BJ (cell line): ENCODE measurements at places on chromosomes 4 and X. TPM values are rescaled to one million over a fixed set of nuclear protein-coding genes. Genes with fewer than 3 reads are reported as not detected.

DNA sequence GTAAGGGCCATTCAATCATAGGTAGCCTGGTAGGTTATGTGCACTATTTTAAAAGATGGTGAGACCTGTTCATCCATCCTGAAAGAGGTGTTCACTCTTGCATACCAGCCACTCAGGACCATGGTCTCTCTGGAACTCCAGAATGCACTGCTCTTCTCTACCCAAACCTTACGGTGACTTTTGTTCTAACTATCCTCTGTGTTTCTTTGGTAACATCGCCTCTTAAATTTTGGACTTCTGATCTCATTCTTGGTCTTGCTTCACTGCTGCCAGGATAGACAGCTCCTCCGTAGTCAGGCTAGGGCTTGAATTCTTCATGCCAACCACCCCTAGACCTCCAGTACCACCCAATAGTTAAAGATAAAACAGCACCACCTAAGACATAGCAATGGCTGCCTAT is 346.3 kb upstream of the GALNT7 start:
- no peak for DNase-seq

GRCh38 chr4:40576651-40577480 is 52.8 kb downstream of the RBM47 start:
- DNase-seq, result peak; percentile 51

AFF2 gene
- polyA plus RNA-seq, result not detected in 2 replicates

DNA sequence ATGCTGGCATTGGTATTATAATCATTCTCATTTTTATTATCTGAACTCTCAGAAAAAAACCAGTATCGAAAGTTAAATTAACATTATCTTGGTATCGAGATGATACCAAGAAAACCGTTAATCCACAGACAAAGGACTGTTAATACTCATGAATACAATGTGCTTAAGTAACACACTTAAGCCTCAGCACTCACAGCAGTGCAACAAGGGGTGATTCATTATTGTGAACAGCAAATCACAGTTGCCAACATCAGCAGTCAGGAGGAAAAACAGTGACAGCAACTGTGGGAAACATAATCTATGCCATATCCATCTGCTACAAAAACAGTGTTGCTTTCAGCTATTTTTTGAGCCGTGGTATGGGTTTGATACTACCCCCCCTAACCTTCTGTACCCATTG is 210.9 kb upstream of the ATOH1 start:
- no peak for DNase-seq

- no peak for DNase-seq
Measured at GRCh38 chr4:146123231-146123630, 52.3 kb upstream of the LSM6 start.

GRCh38 chr4:52822972-52823701 is 39.0 kb upstream of the RASL11B start:
- peak; percentile 52 for DNase-seq

DNA sequence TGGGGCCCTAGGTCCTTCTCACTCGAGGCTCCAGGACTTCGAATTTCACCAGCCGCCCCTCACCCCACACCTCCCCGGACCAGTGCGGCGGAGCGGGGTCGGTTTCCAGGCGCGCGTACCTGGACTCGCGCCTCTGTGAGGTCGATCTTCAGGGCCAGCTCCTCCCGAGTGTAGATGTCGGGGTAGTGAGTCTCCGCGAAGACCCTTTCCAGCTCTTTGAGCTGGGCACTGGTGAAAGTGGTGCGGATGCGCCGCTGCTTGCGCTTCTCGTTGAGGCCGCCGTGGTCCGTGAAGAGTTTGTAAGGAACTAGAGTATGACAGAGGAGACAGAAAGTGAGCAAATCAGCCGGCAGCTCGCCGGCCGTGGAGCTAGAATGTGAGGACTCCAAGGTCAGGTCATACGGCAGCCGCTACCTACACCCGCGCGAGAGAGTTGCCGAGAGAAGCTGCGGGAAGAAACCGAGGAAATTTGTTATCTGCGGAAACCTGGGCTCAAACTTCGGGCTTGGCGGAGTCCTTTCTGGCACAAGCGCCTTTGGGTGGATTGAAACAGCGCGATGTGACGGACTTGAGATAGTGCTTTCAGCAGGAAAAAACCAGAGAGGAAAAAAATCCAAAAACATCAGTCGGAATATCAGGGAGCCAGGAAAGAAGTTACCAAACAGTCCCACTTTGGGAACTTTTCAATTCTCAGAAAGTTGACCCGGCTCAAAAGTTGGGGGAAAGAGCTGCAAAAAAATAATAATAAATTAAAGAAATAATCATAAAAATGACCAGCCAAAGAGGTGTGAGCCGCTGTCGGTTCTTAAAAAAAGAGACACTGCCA is 1.1 kb downstream of the PHOX2B start:
- DNase-seq, result no peak

DNA sequence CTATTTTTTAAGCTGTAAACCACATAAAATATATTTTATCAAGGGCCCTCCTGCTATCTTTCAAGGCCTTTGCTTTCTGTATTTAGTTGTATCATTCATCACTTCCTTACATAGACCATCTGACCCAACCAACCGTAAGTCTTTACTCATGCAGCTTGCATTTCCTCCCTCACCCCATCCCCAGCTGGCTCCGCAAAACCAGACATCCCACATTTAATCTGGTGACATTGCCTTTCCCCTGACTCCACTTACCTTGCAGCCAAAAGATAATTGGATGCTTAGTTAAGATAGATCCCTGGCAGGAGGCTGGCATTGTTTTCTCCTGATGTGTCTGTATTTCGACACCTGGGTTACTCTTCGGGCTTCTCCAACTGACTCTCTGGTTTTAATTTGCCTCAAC is 183.7 kb upstream of the LDB2 start:
- peak; percentile 13 for DNase-seq

GABRG1 gene
- not detected in 2 replicates for polyA plus RNA-seq

SPANXN4 gene
- polyA plus RNA-seq, result not detected in 2 replicates

SPANXN3 gene
- polyA plus RNA-seq, result not detected in 2 replicates

DNA sequence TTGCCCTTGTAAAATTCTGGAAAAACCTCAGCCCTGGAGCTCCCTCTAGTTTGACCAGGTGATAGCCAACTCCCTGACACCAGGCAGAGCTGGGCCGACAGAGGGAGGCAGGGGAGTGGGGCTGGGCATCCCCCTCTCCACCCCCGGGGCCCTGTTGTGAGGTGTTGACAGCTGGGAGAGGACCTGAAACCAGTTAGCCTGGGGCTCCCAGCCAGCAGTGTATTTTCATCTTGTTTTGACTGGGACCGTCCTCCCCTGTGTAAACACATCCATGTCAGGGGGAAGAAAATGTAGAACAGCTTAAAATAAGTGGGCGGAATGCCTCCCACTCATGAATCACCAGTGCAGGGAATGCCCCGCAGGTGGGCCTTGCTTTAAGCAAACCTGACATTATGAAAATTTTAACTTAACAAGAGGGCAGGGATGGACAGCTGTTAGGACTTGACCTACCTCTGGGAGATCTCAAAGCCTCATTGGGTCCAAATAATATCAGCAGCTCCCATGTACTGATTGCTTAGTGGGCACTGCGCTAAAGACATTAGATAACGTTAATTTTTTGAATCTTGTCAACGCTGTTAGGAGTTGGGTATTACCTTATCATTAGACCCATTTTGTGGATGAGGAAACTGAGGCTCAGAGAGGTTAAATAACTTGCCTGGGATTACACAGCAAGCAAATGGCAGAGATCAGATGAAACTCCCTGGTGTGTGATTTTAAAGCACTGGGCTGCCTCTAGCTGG is 45.9 kb downstream of the TSC22D3 start:
- DNase-seq, result no peak
